SW480 (cell line): ENCODE measurements at places on chromosomes 11 and 22.

- DNase-seq: no peak
Observed at GRCh38 chr11:104033134-104033533, 3.3 kb upstream of the DDI1 start.

GRCh38 chr11:14645015-14645912 is 1.7 kb downstream of the PDE3B start:
- DNase-seq: peak; percentile 67

GRCh38 chr11:94511932-94512781 is at the start of gene C11orf97:
C11orf97 (plus strand) TSS chr11:94512461; CDS start chr11:94512529, 68 bp downstream.
- DNase-seq: peak; percentile 46

- no peak for DNase-seq
Observed at GRCh38 chr22:26642465-26643417, 14.6 kb upstream of the MIAT start.

GRCh38 chr22:31618471-31619176 is 43.4 kb downstream of the PISD start:
- no peak for DNase-seq

- DNase-seq: no peak
Observed at GRCh38 chr22:17860220-17860965, 86.1 kb upstream of the BID start.

DNA sequence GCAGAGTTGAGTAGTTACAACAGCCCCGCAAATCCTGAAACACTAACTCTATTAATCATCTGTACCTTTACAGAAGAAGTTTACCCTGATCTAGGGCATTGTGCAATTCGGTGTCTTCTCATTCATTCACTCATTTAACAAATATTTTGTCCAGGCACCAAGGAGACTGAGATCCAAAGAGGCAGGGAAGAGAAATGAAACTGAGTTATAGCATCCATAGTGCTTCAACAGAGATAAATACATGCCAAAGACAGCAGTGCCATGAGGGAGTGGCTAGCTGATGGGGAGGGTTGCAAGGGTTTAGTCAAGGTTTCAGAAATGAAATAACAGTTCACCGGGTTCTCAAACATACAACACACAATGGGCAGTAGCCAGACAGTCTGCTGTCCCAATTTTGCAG is 40.2 kb upstream of the MTNR1B start:
- DNase-seq: no peak

GRCh38 chr11:46253258-46254132 is 24.0 kb upstream of the CREB3L1 start:
- no peak for DNase-seq
